ENCODE measurements at places on chromosomes 13 and 19.

- no peak for DNase-seq
These were observed 31.7 kb downstream of the ACTL9 start for GRCh38 chr19:8666814-8667405.

DNA sequence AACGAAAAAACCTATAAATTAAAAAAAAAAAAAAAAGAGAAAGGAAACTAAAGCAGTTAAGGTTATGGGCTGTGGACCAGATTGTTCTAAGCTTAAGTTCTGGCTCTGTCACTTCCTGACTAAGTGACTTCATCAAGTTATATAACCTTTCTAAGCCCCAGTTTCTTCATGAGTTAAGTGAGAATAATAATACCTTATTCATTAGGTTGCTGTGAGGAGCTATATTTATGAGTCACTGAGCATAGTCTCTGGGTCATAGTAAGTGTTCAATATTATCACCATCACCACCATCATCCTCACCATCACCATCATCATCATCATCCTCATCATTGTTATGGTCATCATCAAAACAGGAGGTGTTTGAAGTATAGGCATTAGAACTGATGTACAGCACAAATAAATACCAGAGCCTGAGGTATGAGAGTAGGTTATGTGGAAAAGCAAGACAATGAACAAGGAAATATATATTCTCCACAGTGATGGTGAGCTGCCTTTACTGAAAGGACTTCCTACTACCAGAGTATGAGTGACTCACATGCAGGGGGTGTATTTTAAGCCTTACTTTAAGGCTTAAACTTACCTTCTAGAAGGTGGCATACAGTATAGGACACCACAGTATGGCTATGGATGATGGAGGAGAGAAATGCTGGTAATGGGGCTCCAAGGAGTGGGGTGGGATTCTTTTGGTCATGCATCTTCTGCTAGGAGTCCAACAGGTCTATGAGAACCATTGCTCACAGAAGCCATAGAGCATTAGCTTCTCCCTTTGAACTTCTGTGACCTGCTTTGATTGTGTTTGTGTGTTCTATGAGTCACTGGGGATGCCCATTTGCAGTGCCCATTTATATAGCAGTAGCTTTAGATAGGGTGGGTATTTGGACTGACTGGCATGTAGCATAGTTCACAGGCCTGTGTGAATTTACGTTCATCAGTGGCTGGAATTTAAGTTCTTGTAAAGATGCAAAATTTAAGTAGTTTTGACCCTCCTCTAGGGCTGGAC, 104.4 kb downstream of the KLF5 start:
- DNase-seq, result no peak

GRCh38 chr13:98890925-98891324, 86.9 kb downstream of the DOCK9 start:
- DNase-seq, result no peak

- DNase-seq, result no peak
These were observed 11.0 kb downstream of the ZSWIM9 start for GRCh38 chr19:48181505-48181904.

DNA sequence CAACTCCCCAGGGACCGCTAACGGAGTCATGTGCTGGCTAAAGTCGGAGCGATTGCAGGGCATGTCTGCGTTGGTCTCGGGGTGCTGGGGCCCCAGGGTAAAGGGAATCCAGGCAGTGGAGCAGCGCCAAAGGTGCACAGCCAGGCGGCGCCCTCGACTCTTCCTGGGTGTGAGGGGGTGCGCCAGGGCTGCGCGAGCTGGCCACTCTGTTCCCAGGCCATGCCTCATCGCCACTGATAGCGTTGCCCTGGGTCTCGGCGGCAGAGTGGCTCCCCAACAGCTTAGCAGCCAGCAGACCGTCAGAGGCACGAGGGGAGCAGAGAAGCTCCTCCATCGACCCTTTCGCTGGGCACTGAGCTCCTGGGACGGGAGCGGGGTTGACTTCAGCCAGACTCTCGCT, 152.7 kb downstream of the B3GLCT start:
- no peak for DNase-seq

Data from NCI-H82 (cell line).